Skin of body (tissue), 3 donors: ENCODE measurements at places on chromosomes 5 and 9. TPM values are rescaled to one million over a fixed set of nuclear protein-coding genes. Genes with fewer than 3 reads are reported as not detected.

GRCh38 chr5:111404270-111404769, 108.0 kb downstream of the STARD4 start:
- DNase-seq = no peak

- no peak for DNase-seq
These were observed 52.9 kb upstream of the MIER3 start for GRCh38 chr5:57004800-57005199.

DNA sequence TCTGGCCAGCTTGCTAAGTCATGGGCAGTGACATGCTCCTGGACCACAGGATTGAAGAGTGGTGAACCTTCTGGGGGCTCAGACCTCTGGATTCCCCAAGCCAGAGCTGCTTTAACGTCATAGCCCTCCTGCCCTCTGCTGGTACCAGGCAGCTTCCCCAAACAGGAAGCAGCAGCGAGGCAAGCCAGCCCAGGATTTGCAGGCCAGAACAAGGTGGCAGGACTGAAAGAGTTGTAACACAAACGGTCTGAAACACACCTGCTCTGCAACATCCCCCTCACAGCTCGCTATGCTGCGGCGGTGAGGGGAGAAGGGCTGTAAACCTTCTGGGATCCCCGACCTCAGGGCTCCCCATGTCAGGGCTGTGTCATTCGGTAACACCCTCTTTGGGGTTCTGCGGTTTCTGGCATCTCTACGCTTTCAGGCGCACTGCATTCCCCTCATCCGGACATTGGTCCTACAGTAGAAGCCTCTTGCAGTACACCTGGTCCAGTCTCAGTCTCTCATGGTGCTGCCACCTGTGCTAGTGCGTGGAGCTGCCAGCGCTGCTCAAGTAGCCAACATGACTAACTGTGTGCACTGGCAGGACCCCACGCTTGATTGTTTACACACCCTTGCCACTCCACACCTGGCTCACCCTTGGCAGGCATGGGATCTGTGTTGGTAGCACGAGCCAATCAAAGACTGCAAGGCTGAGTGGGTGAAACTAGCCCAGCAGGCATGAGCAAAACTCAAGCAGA, 893.3 kb downstream of the PTPRD start:
- no peak for DNase-seq

DNA sequence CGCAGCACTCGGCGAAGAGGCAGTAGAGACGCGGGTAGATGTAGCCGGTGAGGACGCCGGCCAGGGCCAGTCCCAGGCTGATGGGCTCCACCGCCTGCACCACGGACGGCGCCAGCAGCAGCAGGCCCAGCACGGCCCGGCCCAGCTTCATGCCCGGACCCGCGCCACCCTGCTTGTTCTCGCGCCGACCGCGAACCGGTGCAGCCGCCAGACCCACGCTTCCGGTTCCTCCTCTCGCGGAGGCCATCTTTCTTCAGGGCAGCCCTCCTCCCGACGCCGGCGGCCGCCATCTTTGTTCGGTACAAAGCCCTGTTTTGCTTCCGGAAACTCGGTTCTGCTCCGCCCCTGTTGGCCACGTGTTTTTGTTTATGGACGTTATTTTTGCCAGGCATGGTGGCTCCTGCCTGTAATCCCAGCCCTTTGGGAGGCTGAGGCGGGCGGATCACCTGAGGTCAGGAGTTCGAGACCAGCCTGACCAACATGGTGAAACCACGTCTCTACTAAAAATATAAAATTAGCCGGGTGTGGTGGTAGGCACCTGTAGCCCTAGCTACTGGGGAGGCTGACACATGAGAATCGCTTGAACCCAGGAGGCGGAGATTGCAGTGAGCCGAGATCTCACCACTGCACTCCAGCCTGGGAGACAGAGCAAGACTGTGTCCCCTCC, at the start of gene TOR1A:
TSS of gene TOR1A (minus strand) at position 202 of the 667 bp plus-strand sequence. CDS start at position 151, 51 bp downstream.
- DNase-seq = peak; percentile 93

GRCh38 chr5:141826674-141827073, 51.5 kb downstream of the PCDH1 start:
- DNase-seq = no peak

- DNase-seq = no peak
These were observed 9.9 kb downstream of the NPM1 start for GRCh38 chr5:171397599-171397998.

DNA sequence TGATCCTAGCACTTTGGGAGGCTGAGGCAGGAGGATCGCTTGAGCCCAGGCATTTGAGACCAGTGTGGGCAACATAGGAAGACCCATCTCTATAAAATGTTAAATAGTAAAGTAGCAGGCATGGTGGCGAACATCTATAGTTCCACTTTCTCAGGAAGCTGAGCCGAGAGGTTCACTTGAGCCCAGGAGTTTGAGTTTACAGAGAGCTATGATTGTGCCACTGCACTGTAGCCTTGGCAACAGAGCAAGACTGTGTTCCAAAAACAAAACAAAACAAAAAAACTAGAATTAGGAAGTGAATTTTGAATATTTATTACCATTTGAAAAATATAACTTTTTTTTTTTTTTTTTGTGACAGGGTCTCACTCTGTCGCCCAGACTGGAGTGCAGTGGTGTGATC, 26.8 kb upstream of the PAX5 start:
- DNase-seq = no peak

DNA sequence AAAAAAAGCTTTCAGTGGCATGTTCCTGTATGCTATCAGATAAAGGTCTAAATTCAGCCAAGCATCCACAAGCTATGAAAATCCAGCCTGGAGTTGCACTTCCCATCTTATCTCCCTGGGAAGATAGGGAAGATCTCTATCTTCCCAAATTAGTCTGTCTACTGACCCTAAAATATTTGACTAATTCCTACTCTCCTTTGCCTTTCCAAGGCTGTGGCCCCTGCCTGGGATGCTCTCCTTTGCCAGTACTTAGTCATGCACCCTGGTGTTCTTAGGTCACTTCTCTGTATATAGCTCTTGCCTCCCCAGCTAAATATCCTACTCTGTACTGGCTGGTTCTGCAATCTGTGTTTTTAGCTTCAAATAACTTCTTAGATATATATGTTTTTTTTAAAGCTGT, 44.0 kb upstream of the PLPP1 start:
- no peak for DNase-seq

DNA sequence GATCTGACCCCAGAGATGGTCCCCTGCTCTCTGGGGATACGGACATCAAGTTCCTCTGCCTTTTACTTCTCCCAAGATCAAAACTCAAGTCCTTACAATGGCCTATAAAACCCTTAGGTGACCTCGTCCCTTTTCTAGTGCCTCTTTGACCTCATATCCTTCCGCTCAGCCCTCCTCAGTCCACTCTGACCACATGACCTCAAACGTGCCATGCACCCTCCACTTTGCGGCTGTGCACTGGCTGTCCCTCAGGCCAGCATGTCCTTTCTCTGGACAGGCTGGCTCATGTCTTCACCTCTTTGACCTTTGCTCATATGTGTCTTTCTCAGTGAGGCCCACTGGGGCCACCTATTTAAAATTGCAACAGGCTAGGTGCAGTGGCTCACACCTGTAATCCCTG, 14.7 kb downstream of the TRMO start:
- no peak for DNase-seq

GRCh38 chr5:37889612-37890317, 49.9 kb upstream of the GDNF start:
- DNase-seq = no peak

DNA sequence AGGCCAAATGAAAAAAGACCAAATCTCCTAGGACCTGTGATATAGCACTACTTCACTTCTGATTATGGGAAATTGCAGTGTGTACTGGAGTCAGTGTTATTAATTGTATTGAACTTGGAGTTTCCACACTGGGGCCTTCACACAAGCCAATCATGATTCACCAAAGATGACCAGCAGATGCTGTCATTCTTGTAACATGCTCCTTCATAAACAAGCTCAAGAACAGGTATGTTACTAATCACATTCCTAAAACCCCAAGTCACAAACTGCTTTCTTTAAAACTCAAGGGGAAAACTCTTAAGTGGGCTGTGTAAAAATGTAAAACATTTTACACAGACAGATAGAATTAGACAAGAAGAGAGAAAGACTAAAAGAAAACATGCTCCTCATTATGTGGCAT, 5.6 kb downstream of the KLHL3 start:
- DNase-seq = no peak

- DNase-seq = no peak
These were observed 91.1 kb upstream of the ARRDC3 start for GRCh38 chr5:91474201-91474600.

PAEP gene
- not detected for total RNA-seq

SPATA6L gene
- 2.1 TPM for total RNA-seq

WWC1 gene
- total RNA-seq = 7.3 TPM
